Tongue (tissue), 3 donors: ENCODE measurements at places on chromosomes 11 and 22.
A peak's percentile ranks its signal among the peaks of the same experiment; 100 is the strongest.

DNA sequence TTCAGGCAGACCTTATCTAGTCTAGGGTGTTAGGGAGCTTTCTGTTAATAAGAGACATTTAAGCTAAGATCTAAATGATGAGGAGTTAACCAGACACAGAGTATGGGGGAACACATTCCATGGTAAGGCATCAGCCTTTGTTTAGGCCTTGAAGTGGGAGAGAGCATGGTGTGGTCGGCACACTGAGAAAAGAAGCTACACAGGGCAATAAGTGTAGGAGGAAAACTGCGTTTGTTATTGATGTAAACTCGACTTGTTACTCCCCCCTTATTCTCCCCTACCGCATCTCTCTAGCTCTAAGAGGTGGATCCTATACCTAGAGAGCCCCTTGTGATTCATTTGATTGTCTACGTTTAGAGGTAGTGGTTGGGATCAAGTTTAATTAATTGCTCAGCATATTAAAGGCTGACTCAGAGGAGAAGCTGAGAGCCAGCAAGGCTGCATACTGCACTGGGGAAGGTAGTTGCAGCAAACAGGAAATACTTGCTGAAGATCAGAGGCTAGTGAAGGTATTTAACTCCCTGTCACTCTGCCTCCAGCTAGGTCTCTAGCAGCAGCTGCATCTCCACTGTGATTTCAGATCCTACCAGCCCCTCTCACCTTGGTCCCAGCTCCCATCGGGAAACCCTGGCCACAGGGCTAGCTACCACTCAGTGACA is 86.8 kb upstream of the TEAD1 start:
- DNase-seq = no peak

GRCh38 chr11:34379079-34379478 is 21.3 kb upstream of the ABTB2 start:
- no peak for DNase-seq

- DNase-seq = peak; percentile 41
Observed at GRCh38 chr11:111938687-111939160, 1.6 kb downstream of the DIXDC1 start.

DNA sequence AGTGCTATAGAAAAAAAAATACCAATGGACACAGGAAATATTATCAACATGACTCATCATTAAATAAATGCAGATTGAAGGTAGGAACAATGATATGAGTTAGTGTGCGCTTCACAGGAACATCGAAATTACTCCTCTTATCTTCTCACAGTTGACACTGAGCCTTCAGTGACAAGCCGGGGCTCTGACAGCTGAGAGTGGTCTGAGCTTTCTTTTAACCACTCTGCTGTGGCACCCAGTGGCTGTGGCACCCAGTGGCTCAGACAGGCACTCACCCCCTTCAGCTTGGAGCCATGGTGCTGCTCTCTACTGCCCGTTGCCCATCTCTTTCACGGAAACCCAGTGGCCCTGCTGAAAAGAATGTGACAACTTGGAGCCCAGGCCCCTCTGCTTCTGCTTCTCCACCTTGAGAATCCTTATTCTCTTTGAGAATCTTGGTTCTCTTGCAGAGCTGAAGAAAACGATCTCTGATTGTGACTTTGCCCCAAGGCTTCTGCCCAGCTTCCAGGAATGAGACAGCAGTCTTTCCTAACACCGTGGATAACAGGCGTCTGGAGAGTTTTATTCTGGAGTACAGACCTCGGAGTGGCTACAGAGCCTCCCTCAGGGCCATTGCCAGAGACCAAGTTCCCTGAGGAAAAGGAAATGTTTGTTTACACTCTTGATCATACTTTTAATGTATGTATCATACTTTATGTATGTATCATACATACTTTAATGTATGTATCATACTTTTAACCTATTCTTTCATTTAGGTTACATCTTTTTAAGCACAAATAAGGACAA is 37.1 kb upstream of the OR8B8 start:
- no peak for DNase-seq

DNA sequence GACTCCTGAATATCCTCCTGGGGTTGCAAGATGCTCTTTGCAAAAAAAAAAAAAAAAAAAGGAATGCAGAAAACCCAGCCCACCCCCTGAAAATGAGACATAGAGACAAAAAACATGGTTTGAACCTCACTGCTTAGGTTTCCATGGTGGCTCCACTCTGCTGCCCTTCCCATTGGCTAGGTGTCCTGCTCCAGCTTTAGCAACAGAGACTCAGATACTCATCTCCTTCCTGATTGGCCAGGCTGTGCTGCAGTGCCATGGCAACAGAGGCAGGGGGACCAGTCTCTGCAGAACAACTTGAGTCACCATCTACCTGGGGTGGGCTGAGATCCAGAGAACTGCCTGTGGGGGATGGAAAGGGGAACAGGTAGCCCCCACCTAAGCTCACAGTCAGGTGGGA is 17.4 kb upstream of the YWHAH start:
- DNase-seq = no peak

- no peak for DNase-seq
Observed at GRCh38 chr11:118870396-118871343, 13.0 kb upstream of the CXCR5 start.

- peak; percentile 72 for DNase-seq
Observed at GRCh38 chr22:38314933-38315822, 2.1 kb downstream of the CSNK1E start.

DNA sequence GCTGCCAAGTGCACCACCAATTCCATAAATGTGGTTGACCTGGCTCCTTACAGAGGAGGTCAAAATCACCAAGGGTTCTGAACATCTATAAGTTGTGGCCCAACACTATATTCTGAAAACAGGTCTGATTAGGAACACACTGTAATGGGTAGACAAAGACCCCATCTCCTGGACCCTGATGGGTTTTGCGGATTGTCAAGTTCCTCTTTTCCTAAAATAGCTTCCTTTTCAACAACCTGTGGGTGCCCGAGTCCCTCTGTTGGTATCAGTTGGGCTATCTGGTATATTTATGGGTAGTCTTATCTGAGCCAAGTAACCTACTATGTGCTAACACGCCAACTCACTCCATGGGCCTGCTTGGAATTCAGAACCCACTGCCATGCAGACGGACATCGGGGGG is 9.9 kb upstream of the CACNG2 start:
- DNase-seq = no peak

DNA sequence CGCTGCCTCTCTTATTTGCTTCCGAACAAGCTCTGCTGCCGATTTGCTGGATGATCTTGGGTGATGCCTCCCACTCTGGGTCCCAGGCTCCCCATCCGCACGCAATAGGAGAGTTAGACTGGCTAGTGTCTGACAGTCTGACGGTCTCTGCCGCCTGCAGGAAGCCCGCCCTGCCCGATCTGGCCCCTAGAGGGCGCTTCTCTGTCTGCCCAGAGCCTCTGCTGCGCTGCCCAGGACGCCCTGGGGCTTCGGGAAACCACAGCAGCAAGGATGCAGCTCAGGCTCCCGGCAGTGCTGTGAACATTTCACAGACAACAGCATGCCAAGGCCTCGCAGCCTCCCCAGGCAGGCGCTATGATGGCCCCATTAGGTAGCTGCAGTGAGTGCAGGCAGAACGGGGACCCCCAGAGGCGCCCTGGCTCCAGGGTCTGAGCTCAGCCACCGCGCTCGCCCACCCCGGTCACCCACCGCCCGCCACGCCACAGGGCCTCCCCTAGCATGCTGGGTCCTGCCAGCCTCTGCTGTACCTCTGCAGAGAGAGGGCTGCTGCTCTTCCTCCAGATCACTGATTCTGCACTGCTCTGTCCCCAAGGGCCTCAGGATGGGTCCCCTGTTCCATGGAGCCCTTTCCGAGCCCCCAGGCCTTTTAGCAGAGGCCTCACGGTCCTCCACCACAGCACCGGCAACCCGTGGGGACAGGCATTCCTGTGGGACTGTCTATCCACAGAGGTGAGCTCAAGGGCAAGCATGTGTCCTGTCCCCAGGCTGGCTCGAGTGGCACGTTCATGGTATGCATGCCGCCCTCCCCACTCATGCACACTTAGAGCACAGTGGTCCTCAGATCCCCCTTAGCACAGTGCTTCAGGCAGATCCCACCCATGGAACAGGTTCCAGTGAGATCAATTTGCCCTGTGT is 4.3 kb upstream of the BAIAP2L2 start:
- peak; percentile 88 for DNase-seq

DNA sequence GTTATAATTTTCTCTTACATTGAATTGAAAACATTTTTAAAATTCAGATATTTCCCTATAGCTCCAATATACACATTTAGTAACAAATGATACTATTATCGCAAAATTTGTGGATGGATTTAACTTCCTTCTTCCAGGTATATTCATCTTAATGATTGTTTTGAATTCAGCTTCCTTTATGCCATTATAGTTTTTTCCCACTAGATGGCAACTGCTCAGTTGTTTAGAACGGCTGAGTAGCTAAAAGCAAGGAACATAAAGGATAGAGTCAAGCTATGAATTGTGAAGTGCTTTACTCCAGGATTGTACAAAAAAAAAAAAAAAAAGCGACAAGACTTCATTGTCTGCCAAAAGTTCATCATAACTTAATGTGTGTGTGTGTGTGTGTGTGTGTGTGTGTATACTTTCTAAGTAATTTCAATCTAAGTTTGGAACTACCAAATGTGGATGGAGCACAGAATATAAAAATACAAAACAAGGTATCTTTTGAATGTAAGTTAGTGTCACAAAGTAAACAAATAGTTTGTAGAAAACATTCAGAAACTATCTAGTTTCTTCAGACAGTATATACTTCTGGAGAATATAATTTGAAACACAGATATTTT is 846.4 kb downstream of the DLG2 start:
- DNase-seq = peak; percentile 59

DNA sequence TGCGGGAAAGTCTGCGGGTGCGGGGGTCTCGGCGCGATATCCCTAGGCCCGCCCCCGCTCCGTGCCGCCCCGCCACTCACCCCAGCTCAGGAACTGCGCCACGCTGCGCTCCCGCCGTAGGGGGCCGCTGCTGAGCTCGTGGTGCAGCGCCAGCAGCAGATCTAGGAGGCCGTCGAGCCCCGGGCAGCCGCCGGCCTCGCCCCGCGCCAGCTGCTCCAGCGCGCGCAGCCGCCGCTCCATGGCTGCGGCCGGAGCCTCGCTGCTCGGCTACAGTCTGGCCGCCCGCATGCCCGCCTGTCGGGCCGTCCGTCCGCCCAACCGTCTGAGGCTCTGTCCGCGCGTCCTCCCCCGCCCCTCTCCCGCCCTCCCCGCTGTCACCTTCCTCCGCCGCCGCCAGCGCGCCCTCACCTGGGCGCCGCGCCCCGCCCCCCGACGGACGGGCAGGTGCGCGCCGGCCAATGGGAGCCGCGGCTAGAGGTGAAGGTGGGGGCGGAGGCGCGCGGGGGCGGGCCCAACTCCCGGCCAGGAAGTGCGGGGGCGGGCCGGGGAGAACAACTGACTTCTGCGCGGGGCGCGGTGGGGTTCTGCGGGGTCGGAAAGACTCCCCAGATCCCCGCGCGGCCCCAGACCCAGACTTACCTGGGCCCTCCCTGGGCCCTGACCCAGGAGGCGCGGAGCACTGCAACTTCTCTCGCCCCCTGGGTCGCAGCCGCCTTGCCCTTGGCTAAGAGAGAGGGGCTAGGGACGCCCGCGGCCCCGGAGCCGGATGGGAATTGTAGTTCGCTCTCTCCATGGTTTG is at the start of gene CDC42BPG:
TSS of gene CDC42BPG (minus strand) at position 324 of the 799 bp plus-strand sequence. CDS start at position 240, 84 bp downstream.
- DNase-seq = peak; percentile 80

DNA sequence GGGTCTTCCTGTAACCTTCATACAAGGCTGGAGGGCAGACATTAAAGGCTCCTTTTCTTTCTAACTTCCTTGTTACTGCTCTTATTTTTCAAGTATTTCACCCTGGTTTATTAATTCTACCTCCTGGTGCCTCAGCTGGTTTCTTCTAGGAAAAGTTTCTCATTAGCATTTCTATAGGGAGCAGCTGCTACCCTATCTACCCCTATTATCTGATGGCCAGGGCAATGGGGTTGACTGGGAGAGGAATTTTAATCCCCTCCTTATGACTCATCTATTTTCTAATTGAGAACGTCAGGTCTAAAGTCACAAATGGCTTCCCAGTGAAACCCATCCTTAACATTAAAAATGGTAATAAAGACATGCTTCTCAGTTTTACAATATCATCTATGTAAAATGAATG is 5.0 kb downstream of the MAP6 start:
- DNase-seq = no peak
